ENCODE measurements at places on chromosomes 2 and 18.
A peak's percentile ranks its signal among the peaks of the same experiment; 100 is the strongest.

- no peak for DNase-seq
Observed at GRCh38 chr2:222434204-222434603, 9.9 kb downstream of the SGPP2 start.

DNA sequence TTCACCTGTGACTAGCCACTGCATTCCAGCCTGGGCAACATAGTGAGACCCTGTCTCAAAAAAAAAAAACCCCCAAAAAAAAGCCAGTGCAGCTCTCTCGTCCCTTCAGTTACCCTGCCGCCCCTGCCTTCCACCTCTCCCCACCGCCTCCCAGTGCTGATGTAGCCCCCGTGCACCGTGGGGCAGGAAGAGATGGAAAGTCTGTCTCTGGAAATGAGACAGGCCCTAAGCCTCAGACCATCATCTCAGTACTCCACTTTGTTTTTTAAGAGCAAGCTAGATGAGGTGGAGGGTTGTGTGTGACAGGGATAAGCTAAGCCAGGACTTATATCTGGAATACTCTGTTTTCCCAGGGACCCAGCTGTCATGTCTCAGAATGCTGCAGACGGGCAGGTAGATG is 32.0 kb downstream of the MERTK start:
- DNase-seq: no peak

DNA sequence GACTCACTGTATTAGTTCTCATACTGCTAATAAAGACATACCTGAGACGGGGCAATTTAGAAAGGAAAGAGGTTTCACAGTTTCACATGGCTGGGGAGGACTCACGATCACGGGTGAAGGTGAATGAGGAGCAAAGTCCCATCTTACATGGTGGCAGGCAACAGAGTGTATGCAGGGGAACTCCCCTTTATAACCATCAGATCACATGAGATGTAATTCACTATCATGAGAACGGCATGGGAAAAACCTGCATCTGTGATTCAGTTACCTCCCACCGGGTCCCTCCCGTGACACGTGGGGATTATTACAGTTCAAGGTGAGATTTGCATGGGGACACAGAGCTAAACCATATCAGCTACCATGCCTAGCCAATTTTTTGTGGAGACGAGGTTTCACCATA is 168.2 kb downstream of the NEDD4L start:
- DNase-seq: no peak

DNA sequence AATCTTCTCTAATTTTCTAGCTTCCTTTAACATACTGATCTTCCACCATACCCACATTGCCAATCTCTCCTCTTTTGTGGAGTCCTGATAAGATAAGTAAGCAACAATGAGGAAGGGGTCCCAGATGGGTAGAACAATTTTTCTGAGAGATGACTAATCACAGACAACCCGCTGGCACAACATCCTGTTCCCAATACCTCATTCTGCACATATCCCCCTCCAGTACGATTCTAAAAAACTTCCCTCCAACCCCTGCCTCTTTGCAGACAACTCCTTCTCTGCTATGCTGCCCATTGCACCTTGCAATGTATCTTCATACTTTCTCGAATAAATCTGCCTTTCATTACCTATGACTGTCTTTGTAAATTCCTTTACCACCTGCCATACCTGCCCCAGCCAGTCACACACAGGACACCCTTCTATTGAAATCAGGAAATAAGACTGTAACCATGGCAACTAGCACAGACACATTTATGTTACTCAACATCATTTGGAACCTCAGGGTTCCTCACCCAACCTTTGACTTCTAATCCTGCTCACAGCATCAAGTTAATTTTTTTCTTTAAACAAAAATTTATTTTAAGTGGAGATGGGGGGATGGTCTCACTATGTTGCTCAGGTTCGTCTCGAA is 7.4 kb upstream of the EXOC6B start:
- no peak for DNase-seq

GRCh38 chr2:177575358-177575757 is 182.8 kb downstream of the AGPS start:
- no peak for DNase-seq

GRCh38 chr2:239830121-239831000 is 194.8 kb downstream of the NDUFA10 start:
- no peak for DNase-seq

DNA sequence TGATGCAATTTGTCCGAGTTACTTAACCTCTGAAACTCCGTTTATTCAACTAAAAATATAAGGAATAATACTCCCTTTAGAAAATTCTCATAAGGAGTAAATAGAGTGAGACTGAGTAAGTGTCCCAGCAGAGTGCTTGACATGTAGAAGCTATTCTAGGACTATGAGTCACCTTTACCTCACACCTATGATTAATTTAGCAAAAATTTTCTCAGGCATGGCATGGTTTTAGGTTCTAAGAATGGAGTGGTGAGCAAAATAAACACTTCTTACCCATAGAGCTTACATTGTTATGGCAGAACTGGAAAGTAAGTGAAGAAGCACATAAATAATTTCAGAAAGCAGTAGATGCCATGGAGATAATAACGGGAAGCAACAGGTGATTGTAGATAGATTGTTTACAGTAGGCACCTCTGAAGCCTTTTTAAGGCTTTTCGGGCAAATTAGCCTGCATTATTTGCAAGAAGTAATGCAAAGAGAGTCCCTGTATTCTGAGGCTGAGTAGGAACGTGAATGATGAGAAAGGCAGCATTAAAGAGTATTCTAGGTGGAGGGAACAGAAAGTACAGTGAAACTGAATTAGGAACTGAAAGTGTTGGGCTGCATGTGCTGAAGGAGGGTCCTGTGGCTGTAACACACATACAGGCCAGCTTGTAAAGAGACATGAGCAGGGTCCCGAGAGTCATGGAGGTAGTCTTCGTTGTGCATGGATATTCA is 209.2 kb downstream of the ZNF407 start:
- DNase-seq: no peak

DNA sequence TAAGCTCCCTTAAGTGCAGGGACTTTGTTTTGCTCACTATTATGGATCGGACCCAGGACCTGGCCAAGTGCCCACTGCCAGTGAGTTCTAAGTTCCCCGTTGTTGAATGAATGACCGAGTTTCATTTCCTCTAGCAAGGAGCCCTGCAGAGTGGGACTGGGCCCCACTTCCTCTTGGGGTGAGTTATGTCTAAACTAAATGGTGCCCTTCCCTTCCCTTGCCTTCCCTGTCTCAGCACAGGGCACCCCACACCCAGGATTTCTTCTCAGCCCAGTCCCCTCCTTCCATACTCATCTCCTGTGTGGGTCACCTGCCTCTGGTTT is 195.3 kb upstream of the HS6ST1 start:
- no peak for DNase-seq

DNA sequence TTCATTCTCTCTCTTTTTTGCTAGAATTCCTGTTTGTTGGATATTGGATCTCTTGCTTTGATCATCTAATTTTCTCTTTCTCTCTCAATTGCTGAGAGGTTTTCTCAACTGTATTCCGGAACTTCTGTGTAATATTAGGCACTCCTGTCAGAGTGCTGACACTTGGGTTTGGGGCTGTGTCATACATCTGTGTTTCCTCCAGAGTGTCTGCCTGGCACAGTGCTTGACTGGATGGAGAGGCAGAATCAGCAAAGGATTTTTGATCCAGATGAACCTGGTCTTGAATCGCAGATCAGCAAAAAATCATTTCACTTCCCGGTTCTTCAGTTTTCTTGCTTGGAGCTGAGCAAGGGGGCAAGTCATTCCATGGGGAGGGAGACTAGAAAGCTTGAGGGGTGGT is 87.7 kb upstream of the CXCR4 start:
- no peak for DNase-seq

DNA sequence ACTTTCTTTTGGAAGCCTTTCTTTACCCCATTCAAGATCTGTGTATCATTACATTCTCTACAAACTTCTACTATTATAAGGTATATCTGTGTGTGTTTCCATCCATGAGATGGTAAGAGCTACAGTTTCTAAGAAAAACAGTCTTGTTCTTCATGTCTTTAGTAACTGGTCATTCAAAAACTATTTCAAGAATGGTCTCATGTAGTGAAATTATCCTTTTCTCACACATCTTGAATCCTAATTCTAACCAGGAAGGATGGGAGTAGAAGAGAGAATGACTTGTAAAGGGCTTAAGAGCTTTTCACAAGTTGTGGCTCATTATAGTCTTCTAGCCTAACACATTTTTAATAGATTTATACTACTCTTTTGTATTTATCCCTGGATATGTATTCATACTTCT is 47.3 kb downstream of the ROCK1 start:
- no peak for DNase-seq

DNA sequence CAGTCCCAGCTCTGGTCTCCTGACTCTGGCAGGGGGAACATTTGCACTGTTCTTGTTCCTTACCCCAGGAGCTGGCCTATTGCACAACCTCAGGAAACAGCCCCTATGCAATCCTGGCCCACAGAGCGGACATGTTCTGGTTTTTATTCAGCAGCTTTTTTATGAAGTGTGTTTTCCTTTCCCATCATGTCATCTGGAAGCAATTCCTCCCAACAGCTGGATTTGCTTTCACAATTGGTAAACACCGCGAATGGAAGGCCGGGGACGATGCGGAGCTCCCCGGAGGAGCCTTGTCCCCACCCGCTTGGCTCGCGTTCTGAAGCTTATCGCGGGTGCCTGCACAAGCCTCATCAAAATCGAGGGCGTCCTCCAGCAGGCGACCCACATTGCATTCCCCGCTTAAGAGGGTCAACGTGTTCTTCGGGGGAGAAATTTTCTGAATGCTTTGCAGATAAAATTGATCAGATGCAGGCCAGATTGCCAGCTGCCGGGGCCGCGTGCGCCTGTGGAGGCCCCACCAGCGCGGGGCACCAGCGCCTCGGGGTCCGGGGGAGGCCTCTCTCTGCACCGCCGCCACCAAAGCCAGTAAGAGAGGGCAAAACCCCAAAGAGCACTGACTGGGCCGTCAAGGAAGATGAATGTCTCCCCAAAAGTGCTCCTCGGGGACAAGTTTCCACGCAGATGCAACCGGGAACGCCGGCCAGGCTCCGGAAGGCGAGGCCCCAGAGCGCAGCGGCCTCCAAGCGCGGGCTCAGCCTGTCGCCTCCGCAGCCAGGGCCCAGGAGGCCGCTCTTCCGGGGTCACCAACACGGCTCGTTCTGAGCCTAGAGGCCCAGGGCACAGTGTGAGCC is 60.3 kb upstream of the SP3 start:
- peak; percentile 90 for DNase-seq

DNA sequence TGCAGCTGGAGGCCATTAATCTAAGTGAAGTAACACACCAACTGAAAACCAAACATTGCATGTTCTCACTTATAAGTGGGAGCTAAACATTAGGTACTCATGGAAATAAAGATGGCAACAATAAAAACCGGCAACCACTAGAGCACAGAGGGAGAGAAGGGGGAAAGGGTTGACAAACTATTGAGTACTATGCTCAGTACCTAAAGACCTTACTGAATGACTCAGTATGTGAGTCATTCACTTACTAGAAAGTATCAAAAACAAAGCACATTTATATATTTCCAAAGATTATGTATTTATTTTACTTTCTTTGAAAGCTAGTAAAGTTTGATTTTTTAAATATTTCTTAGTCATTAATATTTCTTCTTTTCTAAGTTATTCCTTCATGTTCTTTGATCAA is 48.9 kb downstream of the ZNF385B start:
- DNase-seq: no peak

DNA sequence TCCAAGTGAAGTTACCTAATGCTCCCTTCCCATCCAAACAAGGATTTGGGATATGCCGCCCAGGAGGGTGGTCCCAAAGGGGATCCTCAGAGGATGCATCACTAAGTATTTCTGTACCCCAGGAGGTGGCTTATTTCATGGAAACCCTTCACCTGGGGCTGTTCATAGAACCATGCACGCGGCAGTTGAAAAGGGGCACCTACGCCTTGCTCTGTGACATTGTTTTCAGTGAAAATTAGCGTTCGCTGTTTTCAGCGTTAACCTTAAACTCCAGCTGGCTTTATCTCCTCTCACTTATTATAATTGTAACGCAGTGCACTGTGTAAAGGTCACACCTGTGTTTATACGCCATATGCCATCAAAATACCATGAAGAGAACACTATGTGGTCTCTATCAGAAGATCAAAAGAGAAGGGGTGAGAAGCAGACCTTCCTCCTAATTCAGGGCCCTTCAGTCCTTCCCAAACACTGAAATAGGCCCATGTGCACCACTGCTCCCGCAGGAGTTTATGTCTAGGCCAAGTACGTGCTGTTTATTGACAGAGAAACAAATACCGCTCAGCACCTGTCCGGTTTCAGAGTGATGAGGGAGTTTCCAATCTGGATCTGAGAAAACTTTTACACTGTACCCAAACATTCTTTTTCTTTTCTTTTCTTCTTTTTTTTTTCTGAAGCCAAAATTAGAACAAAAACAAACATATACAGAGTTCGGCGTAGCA is 162.1 kb downstream of the BCL2 start:
- DNase-seq: no peak

DNA sequence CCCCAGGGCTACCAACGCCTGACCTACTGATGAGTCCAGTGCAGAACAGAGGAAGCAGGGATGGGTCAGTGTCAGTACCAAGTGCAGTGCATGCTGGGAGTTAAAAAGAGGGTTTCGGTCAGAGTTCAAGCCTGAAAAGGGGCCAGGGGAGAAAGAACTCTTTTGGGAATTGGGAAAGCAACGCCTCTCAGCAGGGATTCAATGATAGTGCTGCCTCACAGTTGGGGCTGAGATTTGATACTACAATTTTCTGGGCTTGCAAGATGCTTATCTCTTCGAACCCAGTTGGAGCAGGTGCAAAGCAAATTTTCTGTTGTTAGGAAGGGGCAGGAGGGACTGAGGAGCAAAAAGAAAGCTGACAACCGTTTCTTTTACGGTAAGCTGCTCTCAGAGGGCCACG is 82.6 kb downstream of the CERKL start:
- no peak for DNase-seq

GRCh38 chr2:156037482-156037881 is 295.0 kb downstream of the NR4A2 start:
- no peak for DNase-seq

GRCh38 chr2:45169339-45170190 is 160.3 kb upstream of the SIX2 start:
- DNase-seq: no peak

DNA sequence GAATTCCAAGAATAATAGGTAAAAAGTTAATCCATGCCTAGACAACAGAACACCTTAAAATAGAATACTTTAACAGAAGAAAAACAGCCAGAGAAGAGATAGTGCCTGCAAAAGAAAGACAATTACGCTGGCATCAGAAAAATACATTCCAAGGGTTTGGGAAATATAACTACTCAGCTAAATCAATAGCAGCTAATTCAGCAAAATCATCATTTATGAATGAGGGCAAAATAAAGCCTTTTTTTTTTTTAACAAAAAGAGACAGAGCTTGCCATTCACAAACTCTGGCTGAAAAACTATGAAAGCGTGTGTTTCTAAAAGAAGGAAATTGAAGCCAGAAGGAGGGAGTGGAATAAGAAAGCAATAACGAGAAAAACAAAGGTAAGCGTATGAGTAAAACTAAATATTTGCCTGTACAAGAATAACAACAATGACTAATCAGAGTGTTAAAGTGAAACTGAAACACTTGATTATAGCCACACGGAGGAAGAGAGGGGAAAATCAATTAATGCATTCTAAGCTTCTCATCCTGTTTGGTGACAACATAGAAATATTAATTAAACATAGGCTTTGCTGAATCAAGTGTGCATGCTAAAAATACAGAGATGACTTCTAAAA is 90.2 kb downstream of the EHD3 start:
- no peak for DNase-seq

Measured in heart left ventricle (tissue), 16 donors.